ENCODE measurements at places on chromosomes 11 and 22. TPM values are rescaled to one million over a fixed set of nuclear protein-coding genes. Genes with fewer than 3 reads are reported as not detected.

Gene MUC6
- 0.08 TPM for total RNA-seq

Gene MRGPRE
- total RNA-seq: not detected

Gene NUP98
- 165 TPM for total RNA-seq

Gene KMT5B
- total RNA-seq: 26.5 TPM

Gene CACNA1I
- total RNA-seq: 0.03 TPM

Gene FXYD2
- 2.4 TPM for total RNA-seq

GRCh38 chr22:43183496-43184277, 3.2 kb downstream of the TTLL12 start:
- DNase-seq: no peak

DNA sequence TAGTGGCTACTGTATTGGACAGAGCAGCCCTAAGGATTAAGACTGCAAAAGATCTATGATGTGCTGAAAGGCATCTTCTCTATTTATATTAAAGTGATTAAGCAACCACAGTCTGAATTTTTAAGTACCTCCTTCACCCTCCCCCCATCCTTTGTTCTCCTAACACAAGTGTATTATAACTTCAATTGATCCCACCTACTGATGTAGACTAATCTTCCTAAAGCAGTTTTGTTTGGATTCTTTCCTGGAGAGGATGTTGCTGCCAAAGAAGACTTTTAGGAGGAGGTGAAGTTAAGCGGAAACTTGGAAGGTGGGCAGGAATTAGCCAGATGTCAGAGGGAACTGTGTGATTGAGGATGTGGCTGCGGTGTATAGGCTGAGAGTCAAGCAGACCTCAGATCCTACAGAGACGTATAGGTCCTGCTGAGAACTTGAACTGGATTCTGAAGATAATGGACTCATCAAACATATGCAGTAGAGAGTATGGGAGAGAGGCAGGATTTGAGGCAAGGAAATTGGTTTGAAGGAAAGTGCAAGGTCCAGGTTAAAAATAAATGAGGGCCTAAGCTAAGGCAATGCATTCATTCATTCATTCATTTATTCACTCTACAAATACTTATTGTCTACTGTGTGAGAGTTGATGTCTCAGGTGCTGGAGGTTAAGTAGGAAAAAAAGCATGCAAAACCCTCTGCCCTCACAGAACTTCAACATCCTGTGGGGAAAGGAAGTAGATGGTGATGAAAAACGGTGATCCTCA, 5.2 kb upstream of the RASSF10 start:
- DNase-seq: no peak

DNA sequence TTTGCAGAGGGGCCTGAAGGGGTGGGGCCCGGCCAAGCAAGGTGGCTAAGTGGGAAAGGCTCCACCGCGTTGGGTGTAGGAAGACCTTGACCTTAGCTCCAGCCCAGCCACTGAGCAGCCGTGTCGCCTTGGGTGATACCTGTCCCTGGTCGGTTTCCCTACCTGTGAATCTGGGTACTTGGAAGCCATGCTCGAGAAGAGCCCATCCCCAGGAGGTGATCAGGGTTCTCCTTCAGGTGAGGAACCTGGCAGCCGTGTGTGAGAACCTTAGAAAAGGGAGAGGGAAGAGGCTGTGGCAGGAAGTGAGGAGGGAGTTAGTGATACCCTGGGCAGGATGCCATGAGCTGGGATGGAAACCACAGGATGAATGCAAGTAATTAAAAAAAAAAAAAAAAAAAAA, 21.6 kb downstream of the PPARA start:
- peak; percentile 59 for DNase-seq

DNA sequence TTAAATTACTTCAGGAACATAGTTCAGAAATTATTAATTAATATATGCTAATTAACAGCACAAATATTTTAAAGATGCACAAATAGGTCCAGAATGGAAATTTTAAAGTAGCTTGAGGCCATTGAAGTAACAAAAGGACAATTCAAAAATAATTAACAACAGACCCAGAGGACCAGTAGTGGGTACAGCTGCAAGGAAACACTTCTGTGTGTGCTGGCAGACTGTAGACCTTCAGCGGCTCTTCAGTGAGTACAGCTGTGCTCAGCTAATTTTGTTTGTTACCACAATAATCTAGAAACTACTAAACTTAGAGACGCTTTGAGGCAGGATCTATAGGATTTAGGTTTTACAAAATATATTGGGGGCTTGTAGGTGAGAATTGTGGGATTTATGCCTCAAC, 103.8 kb downstream of the GRIA4 start:
- no peak for DNase-seq

GRCh38 chr11:110415081-110415480, 14.7 kb upstream of the FDX1 start:
- DNase-seq: no peak

GRCh38 chr11:102429691-102430090, 22.9 kb downstream of the TMEM123 start:
- no peak for DNase-seq

DNA sequence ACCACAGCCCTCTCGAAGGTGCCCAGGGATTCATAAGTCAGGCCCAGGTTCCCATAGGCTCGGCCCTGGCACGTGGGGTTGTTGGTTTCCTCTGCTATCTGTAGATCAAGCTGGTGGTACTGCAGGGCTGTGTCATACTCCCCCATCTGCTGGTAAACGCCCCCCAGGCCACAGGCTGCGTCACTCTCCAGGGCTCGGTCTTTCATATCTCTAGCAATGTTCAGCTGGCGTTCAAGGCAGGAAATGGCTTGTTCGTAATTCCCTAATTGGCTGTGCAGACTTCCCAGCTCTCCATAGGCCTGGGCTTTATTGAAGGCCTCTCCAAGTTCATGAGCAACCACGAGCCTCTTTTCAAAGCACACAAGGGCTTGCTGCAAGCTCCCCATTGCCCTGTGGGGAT, 186.4 kb upstream of the PITPNB start:
- DNase-seq: no peak

GRCh38 chr22:27594474-27595134, 207.0 kb downstream of the MN1 start:
- no peak for DNase-seq
